ENCODE measurements at places on chromosomes 6 and 20.

DNA sequence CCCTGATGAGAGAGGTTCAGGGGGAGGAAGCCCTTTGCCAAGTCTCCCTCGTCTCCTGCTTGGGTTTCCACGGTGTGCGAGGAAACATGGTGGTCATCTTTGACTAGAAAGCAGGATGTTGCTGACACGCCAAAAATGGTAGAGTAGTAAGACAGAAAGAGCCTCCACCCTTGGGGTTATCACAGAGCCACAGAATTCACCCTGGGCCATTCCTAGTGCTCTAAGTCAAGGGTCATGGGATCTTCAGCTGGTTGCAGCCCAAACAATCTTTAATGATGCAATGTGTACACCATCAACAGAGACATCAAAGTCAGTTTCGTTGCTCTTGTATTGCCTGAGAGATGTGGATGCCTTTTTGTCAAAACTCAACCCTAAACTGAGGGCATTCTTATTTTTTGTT lies 201.9 kb downstream of the LY86 start:
- DNase-seq: no peak

- DNase-seq: no peak
These were observed 63.3 kb upstream of the PRDM1 start for GRCh38 chr6:106022801-106023200.

- DNase-seq: no peak
These were observed 158.9 kb downstream of the LY86 start for GRCh38 chr6:6747371-6747770.

GRCh38 chr20:16947479-16947878 lies 199.3 kb downstream of the OTOR start:
- no peak for DNase-seq

DNA sequence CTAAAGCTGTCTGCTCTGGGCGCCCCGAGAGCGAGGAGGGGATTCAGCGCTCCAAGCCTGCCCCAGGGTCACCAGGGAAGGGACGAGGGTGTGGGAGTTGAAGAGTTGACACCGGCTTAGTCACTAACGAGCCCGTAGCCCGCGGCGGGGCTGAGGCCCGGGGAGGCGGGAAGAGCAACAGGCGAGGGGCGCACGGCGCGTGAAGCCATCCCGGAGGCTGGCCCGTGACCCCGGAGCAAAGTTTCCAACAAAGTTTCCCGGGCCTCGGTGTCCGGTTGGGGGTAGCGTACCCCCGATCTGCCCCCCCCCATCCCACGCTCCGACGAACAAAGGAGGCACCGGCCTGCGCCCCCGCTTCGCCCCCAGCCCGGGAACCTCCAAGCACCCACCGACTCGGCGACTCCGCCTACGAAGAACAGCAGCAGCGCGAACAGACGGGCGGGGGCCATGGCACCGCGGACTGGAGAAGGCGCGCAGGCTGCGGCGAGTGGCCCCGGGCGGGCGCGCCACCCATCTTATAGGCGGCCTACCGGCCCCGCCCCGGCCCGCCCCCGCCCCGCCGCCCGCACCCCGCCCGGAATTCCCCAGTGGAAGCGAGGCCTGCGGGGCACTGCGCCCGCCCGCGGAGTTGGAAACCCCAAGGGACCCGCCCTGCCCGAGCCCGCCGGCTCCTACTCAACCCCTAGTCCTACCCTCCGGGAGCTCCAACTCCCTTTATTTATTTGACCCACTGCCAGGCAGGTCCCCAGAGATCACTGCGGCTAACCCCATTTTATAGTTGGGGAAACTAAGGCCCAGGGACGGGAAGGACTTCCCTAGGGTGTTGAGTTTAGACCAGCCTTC lies at the start of gene SDC4:
TSS of gene SDC4 (minus strand) at position 489 of the 843 bp plus-strand sequence. CDS start at position 449, 40 bp downstream.
- peak; percentile 44 for DNase-seq

DNA sequence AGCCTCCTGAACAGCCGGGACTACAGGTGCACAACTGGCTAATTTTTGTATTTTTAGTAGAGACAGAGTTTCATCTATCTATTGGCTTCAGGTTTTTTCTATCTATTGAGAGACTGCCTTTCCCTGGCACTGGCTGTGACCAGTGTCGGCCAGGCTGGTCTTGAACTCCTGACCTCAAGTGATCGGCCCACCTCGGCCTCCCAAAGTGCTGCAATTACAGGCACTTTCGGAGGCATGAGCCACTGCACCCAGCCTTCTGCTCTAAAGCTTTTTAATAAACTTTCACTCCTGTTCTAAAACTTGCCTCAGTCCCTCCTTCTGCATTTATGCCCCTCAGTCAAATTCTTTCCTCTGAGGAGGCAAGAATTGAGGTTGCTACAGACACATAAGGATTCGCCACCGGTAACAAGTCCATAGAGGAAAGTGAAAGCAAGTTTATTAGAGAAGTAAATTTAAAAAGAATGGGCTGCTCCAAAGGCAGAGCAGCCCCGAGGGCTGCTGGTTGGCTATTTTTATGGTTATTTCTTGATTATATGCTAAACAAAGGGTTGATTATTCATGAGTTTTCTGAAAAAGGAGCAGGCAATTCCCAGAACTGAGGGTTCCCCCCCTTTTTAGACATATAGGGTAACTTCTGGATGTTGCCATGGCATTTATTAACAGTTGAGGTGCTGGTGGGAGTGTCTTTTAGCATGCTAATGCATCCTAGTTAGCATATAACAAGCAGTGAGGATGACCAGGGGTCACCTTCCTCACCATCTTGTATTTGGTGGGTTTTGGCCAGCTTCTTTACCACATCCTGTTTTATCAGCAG lies 44.8 kb upstream of the RNGTT start:
- DNase-seq: no peak

DNA sequence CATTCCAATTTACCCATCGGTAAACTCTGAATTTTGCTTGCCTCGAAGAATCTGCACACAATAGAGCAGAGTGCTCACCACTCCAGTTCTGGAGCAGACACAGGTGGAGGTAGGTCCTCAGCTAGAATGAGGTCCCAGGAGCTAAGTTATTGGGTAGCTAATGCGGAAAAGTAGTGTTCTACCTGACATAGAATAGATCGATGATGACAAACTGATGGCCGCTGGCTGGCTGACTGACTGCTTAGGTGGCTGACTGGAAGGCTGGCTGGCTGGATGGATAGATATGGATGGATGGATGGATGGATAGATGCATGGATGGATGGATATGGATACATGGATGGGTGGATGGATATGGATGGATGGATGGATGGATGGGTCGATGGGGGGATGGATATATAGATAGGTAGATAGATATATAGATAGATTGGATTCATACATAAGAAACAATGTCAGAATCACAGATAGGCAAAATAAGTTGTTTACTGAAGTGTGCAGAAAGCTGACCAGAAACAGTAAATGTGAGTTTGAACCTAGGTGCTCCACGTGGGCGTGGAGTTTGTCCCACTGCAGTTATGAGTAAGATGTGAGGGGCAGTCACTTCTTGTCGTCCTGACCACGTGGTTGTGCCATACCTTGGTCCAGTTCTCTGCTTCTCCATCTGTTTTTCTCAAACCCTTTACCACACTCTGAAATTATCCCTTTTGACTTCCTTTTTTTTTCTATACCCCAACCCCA lies 62.1 kb downstream of the TBXT start:
- no peak for DNase-seq

DNA sequence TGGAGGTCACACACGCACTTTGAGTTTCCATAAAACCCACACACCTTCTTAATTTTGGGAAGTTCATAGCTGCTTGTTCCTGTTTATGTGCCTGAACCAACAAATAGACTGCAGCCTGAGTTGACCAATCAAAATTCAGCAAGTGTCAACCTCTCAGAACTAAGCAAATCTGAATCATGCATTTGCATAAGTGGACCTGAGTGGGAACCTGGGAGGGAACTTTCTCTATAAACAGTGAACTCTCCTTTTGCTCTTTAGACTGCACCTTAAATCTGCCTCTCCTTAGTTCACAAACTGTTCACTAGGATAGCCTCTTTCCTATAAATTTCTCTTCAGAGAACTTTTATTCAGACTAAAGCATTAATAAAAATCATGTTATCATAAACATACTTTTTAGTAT lies 37.9 kb downstream of the SLC17A1 start:
- DNase-seq: no peak

DNA sequence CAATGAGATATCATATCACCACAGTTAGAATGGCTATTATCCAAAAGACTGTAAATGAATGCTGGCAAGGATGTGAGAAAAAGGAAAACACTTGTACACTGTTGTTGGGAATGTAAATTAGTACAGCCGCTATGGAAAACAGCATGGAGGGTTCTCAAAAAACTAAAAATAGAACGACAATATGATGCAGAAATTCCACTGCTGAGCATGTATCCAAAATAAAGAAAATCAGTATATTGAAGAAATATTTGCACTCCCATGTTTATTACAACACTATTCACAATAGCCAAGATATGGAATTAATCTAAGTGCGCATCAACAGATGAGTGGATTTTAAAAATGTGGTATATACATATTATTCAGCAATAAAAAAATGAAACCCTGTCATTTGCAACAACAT lies 898.9 kb upstream of the MAN1A1 start:
- DNase-seq: no peak

DNA sequence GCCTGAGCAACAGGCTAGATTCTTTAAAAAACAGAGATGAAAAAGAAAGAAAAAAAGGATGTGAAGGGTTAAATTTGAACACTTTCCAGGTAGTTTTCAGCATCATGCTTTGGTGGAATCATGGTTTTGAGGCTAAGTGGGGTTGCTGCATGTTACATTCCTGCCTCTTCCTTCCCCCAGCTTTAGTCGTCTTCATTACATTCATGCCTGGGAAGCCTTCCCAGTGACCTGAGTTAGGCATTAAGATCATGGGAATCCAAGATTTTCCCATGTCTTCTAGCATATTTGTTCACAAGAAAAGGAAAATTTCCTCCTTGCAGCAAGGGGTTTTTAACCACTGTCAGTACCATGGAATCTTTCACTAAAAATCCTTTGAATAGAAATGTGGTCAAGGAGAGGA lies 12.0 kb downstream of the TPX2 start:
- no peak for DNase-seq

DNA sequence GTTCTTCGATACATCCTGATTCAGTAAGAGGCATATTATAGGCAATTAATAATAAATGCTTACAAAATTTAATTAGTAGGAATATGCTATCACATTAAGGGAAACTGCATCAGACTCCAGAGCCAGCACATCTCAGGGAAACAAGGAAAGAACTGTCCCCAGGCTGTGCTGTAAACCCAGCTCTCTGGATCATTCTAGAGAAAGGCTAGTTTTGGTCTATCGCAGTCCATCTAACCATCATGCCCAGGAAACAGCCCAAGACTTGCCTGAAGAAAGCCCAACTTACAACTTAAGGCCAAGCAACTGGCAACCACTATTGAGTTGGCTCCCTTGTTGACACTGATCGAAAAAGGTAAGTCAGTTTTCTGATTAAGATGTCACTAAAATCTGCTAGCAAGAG lies 11.3 kb downstream of the MAP3K5 start:
- no peak for DNase-seq

DNA sequence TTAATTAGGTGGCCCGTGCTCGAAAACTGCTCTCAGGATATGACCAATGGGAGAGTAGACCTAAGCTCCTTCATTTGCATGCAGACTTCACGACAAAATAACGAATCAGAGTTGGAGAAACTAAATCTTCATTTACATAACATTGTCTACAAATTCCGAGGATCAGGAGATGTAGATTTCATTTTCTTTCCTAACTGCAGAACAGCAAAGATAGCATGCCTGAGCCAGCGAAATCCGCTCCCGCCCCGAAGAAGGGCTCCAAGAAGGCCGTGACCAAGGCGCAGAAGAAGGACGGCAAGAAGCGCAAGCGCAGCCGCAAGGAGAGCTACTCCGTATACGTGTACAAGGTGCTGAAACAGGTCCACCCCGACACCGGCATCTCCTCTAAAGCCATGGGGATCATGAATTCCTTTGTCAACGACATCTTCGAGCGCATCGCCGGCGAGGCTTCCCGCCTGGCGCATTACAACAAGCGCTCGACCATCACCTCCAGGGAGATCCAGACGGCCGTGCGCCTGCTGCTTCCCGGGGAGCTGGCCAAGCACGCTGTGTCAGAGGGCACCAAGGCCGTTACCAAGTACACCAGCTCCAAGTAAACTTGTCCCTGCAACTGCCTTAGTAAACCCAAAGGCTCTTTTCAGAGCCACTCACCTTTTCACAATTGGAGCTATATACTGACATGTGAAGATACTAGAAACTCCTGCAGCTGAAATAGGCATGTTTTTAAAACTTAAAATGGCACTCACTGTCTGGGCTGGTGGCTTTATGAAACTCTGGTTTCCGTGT lies 96.5 kb downstream of the HFE start:
- DNase-seq: peak; percentile 23

GRCh38 chr6:144285798-144286502 lies 815 bp downstream of the UTRN start:
- DNase-seq: peak; percentile 7

DNA sequence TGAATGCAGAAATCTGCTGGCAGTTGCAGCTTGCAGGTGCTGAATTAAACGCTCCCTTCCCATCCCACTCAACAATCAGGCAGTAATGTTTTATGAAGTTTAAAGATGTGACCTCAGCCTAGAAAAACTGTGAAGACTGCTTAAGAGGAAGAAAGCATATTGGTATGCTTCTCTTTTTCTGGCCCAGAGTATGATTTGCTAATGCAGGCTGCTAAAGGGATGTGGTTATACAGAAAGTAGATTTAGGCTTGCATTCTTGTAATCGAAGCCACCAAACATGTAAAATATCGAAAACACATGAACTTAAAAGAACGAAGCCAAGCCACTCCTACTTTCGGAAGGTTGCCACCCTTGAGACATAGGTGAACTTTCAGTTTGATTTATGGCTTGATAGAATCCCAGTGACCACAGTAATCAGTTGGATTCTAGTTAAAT lies 40.7 kb downstream of the MAP3K5 start:
- DNase-seq: no peak

- no peak for DNase-seq
These were observed 44.3 kb downstream of the HDGFL1 start for GRCh38 chr6:22613695-22614094.

DNA sequence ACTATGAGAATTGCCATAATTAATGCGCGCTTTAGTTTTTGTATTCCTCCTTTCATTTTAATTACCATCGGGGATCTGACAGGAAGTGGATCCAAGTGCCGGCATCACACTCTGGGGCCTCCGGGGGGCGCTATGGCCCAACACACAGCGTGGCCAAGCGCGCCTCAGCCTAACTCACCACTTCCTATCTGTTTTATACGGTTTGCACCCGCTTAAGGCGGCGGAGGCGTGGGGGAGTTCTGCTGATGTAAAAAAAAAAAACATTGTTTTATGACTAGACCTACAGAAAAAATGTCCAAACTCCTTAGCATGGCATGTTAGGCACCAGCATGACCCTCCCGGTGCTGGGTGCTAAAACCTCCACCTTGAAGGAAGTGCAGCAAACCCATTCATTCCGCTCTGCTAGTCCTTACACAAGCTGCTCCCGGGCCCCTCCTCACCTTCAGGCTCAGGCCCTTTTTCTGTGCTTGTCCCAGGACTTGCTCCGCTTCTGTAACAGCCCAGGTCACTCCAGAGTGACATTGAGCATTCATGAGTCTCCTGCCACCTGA lies 4.5 kb upstream of the EBF4 start:
- DNase-seq: peak; percentile 53

GRCh38 chr6:57265755-57266221 lies 43.7 kb upstream of the RAB23 start:
- DNase-seq: no peak

All from activated naive CD4-positive, alpha-beta T cell (primary cell).